Stimulated activated CD8-positive, alpha-beta memory T cell treated with anti-CD3 and anti-CD28 coated beads, Interleukin-4, amount 100 ng/mL, for 48 hours (primary cell): ENCODE measurements at places on chromosomes 5 and 9.

GRCh38 chr5:108557686-108558085 lies 175.8 kb upstream of the FBXL17 start:
- DNase-seq = no peak

DNA sequence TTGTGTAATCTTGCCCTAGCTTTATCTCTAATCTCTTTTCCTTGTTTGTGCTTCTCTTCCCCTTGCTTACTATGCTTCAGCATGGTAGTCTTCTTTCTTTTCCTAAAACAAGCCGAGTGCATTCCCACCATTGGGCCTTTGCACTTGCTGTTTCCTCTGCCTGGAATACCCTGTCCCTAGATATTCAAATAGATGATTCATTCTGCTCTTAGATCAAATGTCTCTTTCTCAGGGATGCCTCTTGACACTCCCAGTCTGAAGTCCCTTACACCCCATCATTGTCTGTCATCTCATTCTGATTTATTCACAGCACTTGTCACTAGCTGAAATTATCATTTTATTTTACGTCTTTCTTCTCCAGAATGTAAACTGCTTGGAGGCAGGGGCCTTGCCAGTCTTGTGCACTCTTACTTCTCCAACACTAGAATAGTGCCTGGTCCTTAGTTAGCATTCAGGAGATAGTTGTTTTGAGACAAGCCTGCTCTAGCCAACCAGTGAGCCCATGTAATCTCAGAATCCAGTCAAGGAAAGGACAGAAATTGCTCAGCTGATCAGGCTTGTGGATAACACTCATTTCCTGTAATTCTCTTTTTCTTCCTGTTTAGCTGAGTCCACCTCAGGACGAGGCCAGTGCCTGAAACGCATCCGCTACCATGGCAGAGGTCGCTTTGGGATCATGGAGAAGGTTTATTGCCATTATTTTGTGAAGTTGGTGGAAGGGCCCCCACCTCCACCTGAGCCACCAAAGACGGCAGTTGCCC lies 25.4 kb downstream of the MRPL22 start:
- DNase-seq = no peak

DNA sequence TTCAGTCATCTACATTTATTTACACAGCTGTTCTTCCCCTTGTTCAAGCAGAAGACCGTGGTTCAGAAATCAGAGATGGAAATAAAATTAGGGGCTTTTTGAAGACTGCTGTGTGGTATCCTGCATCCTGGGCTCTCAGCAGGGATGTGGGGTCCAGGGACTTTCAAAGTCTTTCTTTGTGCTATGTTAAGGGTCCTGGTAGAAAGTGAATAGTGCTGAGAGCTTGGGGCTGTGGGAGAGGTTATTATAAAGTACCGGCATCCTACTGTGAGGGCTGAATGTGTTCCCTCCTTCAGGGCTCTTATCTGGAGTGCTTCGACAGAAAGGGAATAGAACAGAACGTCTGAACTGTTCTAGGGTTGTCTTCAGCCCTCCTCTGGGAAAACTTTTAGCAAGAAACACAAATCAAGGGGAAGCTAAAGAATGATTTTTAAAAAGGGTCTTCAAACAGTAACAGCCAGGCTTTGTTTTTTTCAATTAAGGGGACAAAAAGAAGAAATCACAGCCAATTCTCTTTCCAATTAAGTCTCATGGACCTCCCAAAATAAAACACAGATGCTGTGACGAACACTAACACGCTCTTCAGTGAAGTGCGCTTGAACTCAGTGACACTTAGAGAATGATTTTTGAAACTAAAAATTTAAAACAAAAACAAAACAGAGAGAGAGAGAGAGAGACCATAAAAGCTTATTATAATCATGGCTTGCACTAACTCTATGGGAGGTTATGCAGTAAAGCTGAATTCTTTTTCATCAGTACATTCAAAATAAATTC lies 15.7 kb upstream of the SLC1A3 start:
- no peak for DNase-seq

GRCh38 chr9:126275386-126276001 lies 51.1 kb upstream of the MVB12B start:
- DNase-seq = no peak

DNA sequence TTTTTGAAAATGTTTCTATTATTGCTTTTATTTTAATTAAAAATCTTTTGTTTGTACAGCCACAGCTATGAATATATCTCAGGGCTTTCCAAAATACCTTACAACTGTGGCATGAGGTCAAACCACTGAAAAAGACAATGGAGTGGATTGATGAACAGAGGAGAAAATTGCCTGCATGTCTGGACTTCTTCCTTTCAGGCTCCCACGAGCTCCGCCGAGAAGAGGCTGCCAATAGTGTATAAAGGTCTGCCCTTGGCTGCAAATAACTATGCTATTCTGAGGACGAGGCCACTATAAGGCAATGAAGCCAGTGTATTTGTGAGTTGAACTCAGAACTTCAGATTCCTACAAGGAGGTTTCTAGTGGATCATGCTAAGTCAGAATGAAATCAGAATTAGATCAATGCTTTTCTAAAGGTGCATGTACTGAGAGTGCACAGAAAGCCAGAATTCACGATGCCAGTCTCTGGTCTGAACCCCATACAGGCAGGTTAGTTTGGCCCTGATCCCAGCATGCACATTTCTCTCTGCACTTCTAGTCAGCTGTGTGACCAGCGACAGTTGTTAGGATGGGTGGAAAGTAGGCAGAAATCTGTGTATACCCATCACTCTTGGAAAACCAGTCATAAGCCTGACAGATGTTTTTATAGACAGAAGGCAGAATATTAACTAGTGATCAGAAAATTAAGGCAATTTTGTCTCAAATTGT lies 42.7 kb upstream of the PLPP1 start:
- no peak for DNase-seq

DNA sequence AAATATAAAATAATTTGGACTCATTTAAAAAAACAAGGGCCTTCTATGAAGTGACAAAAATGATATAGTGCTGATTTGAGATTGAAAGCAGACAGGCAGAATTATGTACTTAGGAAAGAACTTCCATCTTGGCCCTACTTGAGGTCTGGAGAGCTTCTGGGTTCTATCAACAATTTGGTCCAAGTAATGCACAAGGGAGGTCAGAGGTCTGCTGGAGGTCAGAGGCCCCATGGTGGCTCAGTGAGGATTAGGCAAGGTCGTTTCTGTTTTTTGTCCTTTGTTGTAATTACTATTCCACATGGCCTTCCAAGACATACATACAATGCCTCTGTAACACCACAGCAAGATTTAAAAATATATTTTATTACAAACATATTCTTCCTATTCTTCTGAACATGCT lies 37.2 kb downstream of the NUDT12 start:
- no peak for DNase-seq

- DNase-seq = no peak
Observed at GRCh38 chr9:129198319-129199043, 20.4 kb upstream of the IER5L start.

- peak; percentile 53 for DNase-seq
Observed at GRCh38 chr5:146878476-146879172, at the start of gene PPP2R2B. Gene PPP2R2B (minus strand): TSS chr5:146878757.

GRCh38 chr5:172455511-172456061 lies 1.3 kb upstream of the SH3PXD2B start:
- no peak for DNase-seq

- no peak for DNase-seq
Observed at GRCh38 chr5:54678737-54679136, 161.2 kb downstream of the SNX18 start.

- no peak for DNase-seq
Observed at GRCh38 chr5:123647066-123647465, 135.1 kb downstream of the CSNK1G3 start.

DNA sequence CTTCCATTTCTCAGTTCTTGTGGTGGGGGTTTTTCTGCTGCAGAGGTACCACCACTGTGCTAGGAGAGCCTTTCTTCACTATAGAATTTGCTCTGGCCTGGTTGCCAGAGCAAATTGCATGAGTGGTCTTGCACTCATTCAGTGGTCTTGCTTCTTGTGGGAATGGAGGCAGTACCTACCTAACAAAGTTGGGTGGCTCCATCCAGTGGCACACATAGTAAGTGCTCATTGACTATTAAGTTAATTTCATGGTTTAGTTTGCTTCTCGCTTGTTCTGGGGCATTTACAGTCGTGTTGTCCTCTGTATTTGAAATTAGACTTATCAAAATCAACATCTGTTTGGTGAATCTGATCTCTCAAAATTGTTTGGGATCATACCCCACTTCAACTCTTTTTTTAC lies 23.0 kb downstream of the SLC28A3 start:
- no peak for DNase-seq

GRCh38 chr5:156366521-156366920 lies 39.6 kb downstream of the SGCD start:
- no peak for DNase-seq

DNA sequence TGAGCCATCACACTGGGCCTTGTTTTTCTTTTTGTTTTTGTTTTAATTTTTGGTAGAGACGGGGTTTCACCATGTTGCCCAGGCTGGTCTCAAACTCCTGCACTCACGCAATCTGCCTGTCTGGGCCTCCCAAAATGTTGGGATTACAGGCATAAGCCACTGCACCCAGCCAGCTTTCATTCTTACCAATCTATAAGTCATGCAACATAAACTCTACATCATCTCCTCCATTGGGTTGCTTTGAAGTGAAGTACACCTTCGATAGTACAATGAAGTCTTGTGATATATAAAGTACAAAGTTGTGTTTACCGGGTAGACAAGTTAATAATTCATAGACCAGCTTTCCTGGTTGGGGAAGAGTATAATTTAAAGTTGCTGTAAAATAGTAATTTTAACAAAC lies 8.8 kb upstream of the CDK7 start:
- no peak for DNase-seq

DNA sequence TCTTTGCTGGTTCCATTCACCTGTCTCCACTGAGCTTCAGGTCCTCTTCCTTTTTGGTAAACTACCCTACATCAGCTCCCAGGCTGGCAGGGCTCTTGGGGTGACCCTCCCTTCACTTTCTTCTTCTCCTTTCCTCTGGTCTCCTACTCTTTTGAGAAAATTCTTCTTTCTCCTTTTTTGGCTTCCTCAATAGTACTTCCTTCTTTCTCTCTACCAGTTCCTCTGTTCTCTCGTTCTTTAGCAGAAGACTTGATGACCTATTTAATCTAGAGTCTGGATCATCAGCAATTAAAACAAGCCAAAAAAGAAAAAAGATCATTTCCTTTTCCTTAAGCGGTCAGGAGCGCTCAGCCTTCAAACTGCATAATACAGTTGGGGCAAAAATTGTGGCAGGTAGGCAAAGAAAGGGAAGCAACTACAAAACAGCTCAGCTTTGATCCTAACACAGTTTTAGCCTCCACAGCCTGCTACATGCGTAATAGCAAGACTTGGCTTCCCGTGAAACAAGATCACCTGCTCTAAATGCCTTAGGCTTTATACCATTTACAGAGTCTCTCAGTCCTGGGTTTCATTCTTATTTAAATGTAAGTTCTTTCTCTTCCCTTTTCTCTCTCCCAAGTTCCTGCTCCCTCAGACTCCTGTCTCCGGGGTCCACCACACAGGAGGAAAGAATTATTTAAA lies 14.0 kb upstream of the GSN start:
- no peak for DNase-seq

DNA sequence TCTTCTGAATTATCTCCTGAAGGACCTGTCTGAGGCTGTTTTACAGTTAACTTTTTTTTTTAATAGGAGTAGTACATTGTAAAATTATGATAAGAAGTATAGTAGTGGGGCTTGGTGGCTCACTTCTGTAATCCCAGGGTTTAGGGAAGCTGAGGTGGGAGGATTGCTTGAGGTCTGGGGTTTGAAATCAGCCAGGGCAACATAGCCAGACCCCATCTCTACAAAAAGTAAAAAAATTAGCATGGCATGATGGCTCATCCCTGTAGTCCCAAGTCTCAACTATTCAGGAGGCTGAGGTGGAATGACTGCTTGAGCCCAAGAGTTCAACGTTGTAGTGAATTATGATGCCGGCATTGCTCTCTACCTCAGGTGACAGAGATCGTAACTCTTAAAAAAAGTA lies 7.0 kb downstream of the IPO11 start:
- no peak for DNase-seq

- peak; percentile 18 for DNase-seq
Observed at GRCh38 chr5:133397990-133398645, 214.2 kb downstream of the FSTL4 start.

GRCh38 chr5:139419226-139420192 lies 15.6 kb upstream of the SPATA24 start:
- DNase-seq = no peak

DNA sequence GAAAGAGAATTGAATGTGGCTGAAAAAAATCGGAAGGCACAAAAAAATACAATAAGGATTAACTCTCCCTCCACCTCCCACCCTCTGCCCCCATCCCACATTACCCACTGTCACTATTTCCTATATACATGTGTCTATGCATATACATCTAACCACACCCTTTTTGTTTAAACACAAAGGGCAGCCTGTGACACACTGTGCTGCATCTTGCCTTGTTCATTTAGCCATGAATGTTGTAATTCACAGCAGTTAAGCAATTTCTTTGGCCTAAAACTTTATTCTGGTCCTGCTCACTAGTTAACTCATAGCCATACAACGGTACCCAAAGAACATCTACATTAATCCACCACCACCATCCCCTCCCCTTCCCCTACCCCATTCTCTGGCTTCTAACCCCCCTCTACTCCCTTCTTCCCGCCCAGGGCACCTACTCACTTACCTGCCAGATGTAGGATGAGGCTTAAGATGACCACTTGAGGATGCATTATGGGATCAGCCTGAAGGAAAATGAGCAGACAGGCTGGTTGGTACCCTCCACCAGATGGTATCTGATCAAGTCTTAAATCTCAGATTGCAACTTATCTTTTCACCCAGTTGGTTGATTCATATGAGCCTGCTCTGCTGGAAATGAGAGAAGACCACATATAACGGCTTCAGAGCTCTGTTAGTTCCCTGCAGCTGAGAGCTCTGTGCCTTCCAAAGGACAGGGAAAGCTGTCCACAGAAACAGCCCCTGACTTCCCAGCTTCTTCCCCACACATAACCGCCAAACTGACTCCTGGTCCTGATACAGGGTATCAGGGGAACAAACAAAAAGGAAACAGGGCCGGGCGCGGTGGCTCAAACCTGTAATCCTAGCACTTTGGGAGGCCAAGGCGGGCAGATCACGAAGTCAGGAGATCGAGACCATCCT lies 1.2 kb downstream of the HAVCR1 start:
- no peak for DNase-seq

DNA sequence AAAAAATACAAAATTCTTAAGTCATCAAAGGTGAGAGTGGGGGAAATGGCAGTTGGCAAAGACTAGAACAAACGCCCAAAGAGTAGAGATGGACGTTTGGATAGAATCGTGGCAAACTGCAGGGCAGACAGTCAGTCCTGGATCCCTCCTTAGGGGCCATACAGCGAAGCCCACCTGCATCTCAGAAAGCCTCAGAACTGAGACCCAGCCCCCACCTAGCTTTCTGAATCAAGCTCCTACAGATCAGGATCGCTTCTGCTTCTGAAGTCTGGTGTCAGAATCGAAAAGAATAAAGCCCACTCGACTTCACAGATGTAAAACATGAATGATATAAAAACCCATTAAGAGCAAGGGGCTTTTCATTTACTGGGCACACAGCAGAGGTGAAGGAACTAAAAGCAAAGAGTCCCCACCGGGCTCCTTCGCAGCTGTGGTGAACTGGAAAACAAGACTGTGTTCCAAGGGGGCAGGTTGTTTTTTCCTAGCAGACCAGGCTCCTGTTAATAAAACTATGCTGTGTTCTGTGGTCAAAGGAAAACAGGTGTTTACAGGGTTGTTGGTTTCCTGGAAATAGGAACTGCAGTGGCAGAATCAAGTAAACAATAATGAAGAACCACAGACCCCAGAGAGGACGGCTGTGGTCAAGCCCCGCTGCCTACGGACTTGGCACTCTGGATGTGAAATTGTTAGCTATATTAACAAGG lies 91.8 kb downstream of the TLE1 start:
- DNase-seq = no peak

- DNase-seq = no peak
Observed at GRCh38 chr9:127187231-127187956, 65.0 kb upstream of the ANGPTL2 start.

GRCh38 chr9:20551835-20552234 lies 70.5 kb downstream of the MLLT3 start:
- DNase-seq = no peak
